ENCODE measurements at places on chromosomes 3 and 15.

DNA sequence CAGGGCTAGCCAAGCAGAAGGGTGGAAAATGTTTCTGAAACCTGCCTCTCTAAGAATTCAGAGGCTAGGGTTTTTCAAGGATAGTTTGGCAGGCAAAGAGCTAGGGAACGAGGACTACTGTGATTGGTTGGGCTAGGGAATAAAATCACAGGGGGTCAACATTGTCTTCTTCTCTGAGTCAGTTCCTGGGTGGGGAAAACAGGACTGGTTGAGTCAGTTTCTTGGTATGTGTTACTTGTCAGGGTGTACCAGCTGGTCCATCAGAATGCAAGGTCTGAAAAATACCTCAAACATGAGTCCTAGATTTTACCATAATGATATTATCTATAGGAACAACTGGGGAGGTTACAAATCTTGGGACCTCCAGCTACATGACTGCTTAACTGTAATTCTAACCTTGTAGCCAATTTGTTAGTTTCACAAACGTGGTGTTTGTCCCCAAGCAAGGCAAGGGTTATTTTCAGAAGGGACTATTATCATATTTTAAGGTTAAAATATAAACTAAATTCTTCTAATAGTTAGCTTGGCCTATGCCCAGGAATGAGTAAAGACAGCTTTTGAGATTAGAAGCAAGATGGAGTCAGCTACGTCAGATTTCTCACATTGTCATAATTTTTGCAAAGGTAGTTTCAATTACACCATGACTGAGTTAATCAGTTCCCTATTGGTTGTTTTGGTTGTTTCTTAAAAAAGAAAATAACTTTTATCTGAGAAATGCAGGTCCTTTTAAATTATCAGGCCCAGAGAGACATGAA, 231.5 kb downstream of the ALCAM start:
- no peak for DNase-seq

- DNase-seq: peak; percentile 20
Measured at GRCh38 chr15:84143753-84144314, 91.7 kb upstream of the GOLGA6L4 start.

DNA sequence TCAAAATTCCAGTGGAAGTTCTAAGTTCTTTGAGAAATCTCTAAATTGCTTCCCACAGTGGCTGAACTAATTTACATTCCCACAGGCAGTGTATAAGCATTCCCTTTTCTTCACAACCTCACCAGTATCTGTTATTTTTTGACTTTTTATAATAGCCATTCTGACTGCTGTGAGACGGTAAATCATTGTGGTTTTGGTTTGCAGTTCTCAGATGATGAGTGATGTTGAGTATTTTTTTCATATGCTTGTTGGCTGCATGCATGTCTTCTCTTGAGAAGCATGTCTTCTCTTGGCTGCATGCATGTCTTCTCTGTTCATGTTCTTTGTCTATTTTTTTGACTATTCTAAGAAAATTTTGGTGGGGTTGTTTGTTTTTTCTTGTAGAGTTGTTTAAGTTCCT, 499.6 kb upstream of the CCDC54 start:
- no peak for DNase-seq

DNA sequence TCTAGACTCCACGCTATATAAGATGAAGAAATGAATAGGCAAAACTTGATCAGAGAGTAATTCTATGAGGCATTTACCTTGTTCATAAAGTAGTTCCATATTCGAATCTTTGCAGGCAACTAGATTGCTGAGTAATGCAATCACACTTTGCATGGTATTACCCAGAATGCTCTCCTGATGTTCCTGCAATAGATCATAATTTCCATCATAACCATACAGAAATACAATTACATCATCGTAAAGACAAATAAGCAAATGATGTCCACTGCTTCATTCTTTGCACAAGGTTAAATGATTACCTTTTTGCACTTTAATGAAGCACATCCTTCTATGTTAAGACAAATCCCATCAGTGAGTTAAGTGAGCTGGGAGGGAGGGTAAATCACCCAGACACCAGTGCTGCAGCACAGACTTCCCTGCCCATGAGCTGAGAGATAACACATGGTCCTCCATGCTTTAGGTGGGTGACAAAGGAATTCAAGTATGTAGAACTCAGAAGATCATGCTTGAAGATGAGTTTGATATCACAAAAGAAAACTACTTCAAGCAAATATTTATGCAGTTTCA, 366.7 kb downstream of the CTNNB1 start:
- no peak for DNase-seq

DNA sequence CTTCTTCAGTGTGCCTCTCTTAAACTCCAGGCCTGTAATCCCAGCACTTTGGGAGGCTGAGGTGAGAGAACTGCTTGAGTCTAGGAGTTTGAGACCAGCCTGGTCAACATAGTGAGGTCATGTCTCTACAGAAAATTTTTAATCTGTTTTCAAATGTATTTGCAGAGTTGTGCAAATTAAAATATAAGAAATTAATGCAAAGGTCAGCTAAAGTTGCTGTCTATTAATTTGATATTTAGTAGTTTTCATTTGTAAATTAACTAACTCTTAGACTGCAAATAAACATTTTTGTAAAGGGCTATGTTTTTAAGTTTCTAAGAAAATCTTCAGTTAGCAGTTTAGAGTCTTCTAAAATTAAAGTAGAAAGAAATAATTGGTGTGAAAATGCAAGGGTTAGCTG, 99.9 kb upstream of the TJP1 start:
- DNase-seq: no peak

GRCh38 chr3:66140743-66141372, 79.9 kb upstream of the SLC25A26 start:
- DNase-seq: no peak

DNA sequence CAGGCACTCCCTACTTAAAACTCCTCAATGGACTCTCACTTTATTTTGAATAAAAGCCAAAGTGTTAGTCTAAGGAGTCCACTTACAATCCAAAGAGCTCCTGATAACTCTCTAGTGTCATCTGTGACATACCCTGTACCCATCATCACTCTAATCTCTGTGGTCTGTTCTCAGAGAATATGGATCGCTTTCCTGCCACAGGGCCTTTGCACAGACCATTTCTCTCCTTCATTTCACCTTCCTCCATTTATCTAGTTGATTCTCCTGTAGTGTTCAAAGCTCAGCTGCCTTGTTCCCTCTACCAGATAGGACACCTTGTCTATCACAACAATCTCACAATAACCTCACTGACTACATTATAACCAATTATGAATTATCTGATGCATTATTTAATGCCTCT, 185.4 kb upstream of the KBTBD8 start:
- DNase-seq: no peak

Data from mesenteric fat pad (tissue), 1 donor.